ENCODE measurements at places on chromosomes 6 and 20. TPM values are rescaled to one million over a fixed set of nuclear protein-coding genes. Genes with fewer than 3 reads are reported as not detected.

DNA sequence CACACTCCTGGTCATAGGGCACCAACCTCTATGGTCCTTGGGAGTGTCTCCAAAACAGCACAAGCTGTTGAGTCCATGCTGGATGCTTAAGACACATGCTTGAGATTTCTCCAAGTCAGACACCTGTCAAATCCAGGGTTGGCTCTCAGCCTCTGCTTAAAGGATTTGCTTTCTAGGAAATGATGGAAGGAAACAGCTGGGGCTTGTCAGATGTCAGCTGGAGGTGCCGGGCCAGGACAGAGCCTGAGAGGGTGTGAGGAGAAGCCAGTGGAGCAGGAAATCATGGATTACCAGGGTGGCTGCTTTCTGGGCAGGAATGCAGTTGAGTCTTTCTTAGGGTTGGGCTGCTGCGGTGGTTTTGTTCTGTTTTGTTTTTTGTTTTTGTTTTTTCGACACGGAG, 83.0 kb upstream of the FAM184A start:
- no peak for DNase-seq

The TRIM31 gene
- 0.18 TPM for total RNA-seq

GRCh38 chr6:32589596-32590449, at the start of gene HLA-DRB1:
TSS of gene HLA-DRB1 (minus strand) at chr6:32589848. CDS start at chr6:32589742, 106 bp downstream.
- DNase-seq: peak; percentile 91

DNA sequence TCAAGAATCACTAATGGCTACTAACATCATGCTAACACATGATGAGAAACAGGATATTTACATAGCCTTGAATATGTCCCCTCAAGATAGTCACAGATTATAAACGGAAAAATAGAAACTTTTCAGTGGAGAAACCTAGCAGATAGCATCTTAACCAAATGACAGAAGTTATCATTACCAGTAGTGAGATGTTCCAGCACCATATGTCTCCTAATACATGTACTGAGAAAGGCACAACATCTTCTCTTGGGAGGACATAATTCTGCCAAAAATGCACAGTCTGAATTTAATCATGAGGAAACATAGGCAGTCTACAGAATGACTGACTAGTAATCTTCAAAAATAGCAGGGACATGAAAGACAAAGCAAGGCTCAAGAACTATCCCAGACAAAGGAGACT, 19.9 kb upstream of the PRIM2 start:
- DNase-seq: no peak

DNA sequence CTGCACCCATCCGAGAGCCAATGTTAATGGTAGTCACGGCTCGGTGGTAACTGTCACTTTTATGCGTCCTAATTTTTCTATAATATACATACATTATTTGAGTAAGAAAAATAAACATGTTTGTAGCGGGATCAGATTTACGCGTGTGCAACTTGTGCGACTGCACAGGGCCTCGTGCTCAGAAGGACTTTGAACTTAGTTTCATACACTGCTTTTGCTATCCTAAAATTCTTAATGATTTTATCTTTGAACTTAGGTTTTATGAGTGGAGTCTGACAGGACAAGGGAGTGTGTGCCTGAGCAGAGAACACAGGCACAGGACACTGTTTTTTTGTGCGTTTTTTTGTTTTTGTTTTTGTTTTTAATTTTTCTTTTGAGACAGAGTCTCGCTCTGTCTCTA, 189.7 kb downstream of the NFATC2 start:
- no peak for DNase-seq

The CAGE1 gene
- total RNA-seq: 0.21 TPM

The GPR6 gene
- total RNA-seq: not detected

DNA sequence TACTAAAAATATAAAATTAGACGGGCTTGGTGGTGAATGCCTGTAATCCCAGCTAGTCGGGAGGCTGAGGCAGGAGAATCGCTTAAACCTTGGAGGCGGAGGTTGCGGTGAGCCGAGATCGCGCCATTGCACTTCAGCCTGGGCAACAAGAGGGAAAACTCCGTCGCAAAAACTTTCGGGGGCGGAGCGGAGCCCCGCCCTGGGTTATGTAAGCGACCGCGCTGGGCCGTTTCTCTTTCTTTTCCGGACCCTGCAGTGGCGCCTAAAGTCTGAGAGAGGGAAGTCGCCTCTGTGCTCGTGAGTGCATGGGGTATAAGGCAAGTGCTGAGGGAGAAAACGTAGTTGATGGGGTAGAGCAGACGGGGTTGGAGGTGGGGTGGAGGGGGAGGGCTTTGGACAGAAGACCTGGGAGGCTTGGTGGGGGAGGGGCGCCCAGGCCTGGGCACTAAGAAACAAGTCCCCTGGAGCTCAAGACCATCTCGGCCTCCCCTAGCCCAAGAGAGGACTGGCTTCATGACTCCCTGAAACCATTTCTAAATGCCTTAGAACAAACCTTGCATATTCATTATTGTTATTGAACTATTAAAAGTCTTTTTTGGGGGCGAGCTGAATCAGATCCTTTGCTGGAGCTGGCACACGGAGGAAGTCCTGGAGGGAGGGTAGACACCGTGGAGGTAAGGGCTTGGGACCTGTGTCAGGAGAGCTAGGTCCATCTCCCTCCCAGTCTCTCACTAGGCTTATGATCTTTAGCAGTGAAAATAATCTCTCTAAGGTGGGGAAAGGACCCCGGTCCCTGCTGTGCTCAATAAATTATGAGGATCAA, 2.7 kb upstream of the MICA start:
- no peak for DNase-seq

DNA sequence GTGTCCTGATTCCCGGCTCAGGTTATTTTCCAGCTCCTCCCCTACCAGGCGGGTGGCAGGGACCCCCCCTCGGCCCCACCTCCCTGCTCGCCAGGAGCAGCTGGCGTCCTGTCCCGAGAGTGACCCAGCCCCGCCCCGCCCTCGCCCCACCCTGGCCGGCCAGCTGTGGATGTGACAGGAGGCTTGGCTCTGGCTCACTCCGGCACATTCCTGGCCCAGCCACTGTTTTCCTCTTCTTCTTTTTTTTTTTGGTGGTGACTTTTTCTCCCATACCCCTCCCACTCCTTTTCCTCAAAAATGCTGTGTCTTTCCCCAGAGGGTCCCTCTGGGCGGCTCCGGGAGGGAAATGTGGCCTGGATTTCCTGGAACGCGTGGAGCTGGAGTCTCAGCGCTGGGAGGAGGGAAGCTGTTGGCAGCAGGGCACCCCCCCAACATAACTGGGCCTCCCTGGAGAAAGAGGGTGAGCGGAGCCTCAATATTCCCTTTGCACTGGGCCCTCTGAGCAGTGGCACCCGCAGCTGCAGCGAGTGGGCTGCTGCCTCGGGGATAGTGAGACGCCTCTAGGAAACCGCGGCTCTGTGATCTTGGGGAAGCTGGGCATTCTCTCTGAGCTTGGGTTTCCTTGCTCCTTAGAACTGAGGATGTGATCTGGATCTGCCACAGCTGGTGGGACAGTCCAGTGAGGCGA, 28.3 kb upstream of the CSNK2A1 start:
- DNase-seq: no peak

DNA sequence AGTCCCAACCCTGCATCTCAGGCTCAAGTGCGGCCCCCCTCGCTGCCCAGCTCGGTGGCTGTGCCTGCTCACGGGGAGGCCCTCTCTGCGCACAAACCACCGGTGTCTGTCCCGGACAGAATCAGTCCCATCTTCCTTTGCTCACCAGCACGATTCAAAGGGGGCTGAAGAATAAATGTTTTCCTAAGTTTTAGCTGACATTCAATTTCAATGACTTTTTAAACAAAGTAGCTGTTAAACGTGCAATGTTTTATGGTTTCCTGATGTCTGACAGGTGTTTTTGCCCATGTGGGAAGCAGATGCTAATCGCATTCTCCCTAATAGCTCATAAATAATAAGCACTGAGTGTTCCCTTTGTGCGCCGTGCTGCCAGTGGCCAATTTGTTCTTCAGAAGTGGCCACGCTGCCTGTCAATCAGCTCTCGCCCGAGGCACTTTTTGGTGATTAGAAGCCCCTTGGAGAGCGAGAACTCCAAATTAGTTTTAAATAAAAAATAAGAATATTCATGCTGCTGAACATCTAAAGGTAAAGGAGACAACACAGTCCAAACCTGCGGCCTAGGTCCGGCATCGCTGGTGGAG, 26.3 kb downstream of the BHLHE23 start:
- DNase-seq: no peak

The TNXB gene
- total RNA-seq: 2.5 TPM

GRCh38 chr6:5677219-5678000, 329.3 kb downstream of the NRN1 start:
- DNase-seq: no peak

- DNase-seq: no peak
Measured at GRCh38 chr6:4567141-4567540, 209.1 kb upstream of the CDYL start.

GRCh38 chr6:41607036-41607435, 31.2 kb upstream of the MDFI start:
- DNase-seq: no peak

DNA sequence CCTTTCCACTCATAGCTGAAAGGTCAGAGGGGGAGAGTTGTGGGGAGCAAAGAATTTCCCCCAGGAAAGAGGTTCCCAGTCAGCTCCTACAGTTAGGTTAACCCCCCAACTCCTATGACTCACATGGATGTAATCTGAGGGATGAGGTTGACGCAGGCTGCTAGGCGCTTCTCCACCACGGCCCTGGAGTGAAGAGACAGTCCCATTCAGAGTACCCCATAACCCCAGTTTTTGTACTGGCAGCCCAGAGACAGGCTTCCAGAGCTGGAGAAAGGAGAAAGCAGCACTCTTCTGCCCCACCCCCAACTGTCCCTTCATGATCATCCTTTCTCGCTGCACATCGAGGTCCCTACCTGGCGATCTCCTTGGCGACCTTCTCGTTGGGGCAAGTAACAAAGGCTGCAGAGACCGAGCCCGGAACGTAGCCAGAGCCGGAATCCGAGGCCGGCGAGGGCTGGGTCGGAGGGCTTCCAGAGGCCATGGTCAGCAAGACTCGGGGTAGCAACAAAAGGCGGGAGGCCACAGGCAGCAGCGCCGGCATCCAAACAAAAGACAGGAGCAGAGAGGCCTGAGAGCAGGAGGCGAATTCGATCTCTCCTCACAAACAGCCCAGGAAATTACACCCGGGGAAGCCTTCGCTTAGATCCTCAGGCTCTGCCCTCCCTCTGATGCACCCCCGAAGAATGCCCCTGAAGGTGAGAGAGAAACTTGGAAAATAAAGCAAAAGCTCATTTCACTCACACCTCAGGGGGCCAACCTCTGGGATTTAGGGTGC, 592 bp downstream of the CUTA start:
- DNase-seq: no peak

DNA sequence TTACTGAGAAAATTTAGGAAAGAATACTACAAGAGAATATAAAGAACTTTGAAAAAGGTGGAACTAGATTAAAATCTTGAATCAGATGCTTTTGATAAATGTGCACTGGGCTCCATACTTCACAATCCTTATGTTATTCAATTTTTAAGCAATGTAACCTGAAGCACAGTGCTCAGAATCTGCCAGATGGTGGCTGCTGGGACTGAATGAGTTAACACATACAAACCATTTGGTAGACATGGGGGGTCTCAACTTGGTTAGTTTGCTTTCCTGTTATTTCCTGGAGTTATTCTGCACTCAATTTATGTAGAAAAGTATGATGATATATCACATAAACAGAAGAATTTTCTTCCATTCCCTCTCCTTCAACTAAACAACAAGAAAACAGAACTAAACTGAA, 326.5 kb downstream of the RNGTT start:
- no peak for DNase-seq

GRCh38 chr20:58542411-58543095, 27.4 kb upstream of the APCDD1L start:
- DNase-seq: no peak

DNA sequence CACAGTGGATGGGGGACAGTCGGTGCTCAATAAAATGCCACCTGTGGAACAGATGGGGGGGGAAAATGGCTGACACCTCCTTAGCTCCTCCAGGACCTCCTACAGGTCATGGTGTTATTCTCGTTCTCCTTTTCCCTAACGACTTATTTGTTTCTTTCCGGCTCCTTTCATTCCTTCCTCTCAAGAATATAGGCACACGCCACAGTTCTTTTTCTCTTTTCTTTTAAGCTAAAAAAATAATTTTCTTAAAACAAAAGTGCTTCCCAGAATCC, 1.4 kb upstream of the RNASET2 start:
- DNase-seq: no peak

DNA sequence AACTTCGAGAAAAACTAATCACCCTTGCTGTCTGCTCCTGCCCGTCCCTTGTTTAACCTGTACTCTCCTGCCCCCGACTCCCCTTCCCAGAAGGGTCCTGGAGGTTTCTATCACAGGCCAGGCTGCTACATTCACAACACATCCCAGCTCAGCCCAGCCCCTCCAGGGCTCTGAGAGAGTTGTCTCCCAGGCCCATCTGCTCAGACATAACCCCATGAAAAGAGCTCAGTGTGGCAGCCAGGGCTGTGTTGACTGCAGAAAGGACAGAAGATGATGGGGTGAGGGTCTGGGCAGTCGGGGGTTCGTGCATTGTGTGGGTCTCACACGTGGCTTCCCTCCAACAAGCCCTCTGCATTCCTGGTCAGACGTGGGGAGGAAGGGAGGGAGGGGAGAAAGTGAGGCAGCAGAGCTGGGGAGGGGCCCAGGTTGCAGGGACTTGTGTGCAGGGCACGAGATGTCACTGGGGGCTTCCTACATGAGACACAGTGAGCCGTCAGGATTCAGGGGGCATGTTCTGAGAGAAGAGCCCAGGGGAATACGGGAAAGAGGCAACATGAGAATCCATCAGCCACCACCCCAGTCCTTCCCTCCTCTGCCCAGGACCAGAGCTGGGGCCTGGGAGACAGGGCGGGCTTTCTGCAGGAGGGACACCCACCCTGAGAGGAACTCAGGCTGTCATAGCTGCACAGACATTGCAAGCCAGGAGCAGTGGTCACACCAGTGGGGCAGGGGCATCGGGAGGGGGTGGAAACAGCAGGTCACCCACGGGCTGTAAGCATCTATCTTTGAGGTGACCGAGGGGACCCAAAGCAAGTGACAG, 372.9 kb downstream of the PREX1 start:
- DNase-seq: no peak

The NMBR gene
- total RNA-seq: not detected

DNA sequence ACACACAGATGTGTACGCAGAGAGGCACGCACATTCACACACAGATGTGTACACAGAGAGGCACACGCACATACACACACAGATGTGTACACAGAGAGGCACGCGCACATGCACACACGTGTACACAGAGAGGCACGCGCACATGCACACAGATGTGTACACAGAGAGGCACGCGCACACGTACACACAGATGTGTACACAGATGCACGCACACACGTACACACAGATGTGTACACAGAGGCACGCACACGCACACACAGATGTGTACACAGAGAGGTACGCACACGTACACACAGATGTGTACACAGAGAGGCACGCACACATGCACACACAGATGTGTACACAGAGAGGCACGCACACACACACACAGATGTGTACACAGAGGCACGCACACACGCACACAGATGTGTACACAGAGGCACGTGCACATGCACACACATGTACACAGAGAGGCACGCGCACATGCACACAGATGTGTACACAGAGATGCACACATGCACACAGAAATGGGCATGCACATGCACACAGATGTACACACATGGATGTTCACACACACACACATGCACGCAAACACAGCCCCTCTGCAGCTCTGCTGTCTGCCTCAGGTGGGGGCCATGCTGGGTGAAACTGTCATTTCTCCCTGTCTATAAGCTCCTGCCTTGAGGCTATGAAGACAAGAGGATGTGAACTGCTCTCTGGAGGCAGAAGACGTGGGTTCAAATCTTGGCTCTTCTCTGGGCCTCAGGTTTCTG, 14.3 kb upstream of the MYT1 start:
- no peak for DNase-seq

GRCh38 chr6:100247123-100247522, 217.6 kb downstream of the SIM1 start:
- no peak for DNase-seq

GRCh38 chr20:7908905-7909304, 31.4 kb downstream of the HAO1 start:
- no peak for DNase-seq

GRCh38 chr6:121615493-121615892, 180.0 kb downstream of the GJA1 start:
- DNase-seq: no peak

Measured in GM12878 (cell line).